ENCODE measurements at places on chromosomes 2 and 18.
A peak's percentile ranks its signal among the peaks of the same experiment; 100 is the strongest.

- no peak for DNase-seq
These were observed 1023.0 kb upstream of the ACVR2A start for GRCh38 chr2:146821836-146822316.

GRCh38 chr2:16666449-16666801 lies 791 bp upstream of the CYRIA start:
- no peak for DNase-seq

DNA sequence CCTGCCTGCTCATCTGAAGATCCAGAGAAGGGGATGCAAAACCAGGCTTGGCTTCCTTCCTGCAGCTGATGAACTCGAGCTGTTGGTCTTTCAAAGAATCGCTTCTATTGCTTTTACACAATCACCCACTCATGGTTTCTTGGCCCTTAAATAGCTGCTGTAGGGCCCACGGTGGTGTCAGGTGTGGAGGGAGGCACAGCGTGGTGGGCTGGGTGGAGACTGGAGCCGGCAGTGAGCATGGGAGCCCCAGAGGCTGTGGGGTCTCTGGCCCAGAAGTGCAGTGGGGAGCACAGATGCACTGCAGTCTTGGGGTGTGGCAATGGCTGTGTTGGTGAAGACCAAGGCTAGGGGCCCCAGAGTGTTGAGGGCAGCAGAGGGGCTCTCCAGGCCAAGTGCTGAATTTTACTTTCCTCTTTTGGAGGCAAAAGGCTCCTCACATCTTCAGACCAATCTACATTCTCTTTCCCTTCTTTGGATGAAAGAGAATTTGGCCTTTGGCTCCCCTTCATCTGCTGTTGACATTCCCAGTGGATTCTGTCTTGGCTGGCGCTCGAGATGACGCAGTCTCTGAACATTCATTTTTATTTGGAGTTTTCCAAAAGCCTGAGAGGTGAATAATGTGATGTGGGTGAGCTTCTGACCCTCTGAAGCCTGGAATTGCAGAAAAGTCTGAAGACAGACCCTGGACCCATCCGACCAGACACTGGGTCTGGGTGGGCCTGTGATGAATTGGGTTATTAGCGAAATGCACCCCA lies 70.1 kb upstream of the ASB18 start:
- no peak for DNase-seq

GRCh38 chr2:71120195-71120594 lies 9.8 kb downstream of the MCEE start:
- DNase-seq, result no peak

DNA sequence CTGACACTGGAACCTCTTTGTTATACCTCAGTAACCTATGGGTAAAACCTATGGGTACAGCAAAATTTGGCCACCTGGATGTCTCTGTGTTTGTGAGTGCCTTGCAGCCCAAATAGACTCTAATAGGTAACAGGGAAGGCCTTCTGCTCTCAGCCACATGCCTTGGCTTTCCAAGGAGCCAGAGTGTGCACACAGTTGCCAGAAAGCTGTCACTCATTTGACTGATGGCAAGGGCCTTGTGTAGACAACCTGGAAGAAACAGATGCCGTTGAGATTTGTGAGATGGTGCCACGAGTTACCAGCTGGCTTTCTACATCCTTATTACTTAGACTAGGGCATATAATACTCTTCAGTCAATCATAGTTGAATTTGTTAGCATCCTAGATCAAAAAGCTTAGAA lies 90.1 kb upstream of the RAB12 start:
- no peak for DNase-seq

DNA sequence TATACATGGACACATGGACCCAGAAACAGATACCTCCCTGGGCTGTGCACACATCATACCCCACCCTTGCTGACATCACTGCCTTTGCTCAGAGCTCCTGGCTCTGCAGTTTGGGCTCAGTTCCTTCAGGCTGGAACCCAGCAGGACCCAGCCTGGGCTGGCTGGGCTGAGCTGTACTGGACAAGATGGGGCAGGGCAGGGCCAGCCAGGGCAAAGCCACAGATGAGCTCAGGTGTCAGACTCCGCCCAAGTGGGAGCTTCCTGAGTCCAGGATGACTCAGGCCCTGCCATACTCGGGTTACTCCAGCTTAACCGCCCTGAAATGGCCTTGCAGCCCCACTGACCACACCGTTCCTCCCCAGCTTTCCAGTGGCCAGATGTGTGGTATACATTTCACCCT lies 284.9 kb downstream of the OSR1 start:
- DNase-seq, result no peak

DNA sequence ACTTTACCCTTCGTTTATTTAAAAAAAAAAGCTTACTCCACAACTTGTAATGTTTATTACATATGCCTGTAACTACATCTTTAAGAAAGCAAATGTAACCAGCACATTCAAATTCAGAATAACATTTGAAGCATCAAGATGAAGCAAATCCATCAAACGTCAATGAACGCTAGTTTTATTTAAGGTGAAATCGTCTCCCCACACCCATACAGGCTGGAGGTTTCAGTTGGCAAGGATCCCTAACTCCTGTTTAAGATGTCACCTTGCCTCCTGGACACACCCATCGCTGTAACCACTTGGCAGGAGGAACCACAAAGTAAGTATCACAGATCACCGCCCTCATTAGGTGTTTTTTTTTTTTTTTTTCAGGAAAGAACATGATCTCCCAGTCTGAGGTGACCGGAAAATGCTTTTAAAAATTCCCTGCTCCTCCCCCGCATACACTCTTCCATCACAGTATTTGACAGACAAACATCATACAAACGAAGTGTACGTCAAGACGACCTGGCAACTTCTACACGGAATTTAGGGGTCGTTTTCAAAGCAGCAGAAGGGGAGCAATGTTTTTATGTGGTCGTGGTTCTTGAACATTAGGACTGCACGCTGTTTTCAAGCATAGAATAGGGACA lies 19.7 kb upstream of the STPG4 start:
- DNase-seq, result peak; percentile 40

GRCh38 chr2:11753886-11754699 lies 7.7 kb downstream of the LPIN1 start:
- DNase-seq, result no peak

DNA sequence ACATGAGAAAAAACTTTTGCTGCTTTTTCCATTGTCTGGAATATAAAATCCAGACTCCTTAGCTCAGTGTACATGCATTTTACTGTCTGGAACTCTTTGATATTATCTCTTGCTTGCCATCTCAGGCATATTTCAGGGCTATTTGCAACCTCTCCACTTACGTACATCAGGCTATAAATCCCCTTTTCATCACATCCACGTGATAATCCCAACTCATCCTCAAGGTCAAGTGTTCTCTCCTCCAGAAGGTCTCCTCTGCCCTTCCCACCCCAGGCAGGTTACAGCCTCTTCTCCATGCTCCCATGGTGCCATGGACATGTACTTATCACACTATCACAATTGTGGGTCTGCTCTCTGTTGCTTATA lies 202.5 kb upstream of the RBMS1 start:
- no peak for DNase-seq

- no peak for DNase-seq
These were observed 32.0 kb downstream of the YPEL5 start for GRCh38 chr2:30178618-30179434.

GRCh38 chr2:127762846-127763245 lies 48.1 kb downstream of the WDR33 start:
- no peak for DNase-seq

DNA sequence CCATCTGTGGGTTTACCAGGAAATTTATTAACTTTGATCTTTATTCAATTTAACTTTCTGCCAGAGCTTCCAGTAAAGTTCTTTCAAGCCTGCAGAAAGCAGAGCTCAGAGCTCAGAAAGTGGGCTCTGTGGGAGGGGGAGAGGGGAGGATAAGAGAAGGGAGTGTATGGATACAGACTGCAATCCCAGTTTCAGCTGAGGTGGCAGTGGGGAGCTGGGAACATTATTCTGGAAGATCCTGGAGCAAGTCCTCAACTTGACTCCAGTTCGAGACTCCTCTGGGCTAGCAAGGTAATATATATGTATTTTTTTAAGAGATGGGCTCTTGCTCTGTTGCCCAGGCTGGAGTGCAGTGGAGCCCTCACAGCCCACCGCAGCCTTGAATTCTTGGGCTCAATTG lies 108.9 kb upstream of the NABP1 start:
- no peak for DNase-seq

- DNase-seq, result no peak
These were observed 70.9 kb upstream of the EML6 start for GRCh38 chr2:54652540-54652939.

GRCh38 chr2:41881249-41881648 lies 166.6 kb upstream of the PKDCC start:
- DNase-seq, result no peak

DNA sequence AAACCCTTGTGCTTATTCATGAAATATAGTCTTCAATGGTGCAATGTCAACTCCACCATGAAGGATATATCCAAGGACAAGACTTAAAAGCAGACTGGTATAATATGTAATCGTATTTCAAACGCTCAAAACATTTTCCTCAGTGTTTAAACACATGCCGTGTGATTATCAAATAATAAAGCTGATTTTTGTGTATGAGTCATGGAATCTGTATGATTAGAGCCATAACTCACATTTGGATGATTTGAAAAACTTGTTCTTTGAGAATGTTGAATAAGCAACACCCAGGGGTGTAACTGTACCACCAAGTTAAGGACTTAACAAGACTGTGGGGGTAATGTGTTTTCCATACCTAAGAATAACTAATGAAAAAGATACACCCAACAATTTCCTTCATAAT lies 215.3 kb downstream of the STK39 start:
- no peak for DNase-seq

GRCh38 chr2:53635694-53636093 lies 131.9 kb upstream of the CHAC2 start:
- DNase-seq, result peak; percentile 10

DNA sequence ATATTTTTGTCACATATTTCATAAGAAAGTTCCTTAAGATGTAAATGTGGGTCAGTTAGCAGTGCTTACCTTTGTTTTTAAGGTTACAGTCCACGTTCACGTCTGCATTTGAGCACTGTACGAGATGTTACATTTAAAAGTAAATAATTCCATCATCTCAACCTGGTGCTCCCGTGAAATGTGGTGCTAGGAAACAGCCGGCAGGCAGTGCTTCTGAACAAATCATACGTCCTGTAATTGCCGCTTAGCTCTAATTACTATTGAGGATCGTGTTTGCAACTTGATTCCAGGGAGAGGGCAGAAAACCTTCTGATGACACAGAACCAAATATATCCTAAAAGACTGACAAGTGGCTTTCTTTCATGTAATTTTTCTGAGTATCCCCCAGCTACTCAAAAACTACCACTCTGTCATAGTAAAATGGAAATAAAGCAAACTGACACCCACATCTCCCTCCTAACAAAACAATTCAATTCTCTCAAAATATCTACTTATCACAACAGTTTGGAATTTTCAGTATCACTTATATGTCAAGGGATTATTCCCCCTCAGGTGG lies 297.8 kb upstream of the SESTD1 start:
- DNase-seq, result no peak

GRCh38 chr2:126970583-126970982 lies 71.9 kb downstream of the TEX51 start:
- DNase-seq, result no peak

GRCh38 chr2:5140347-5140746 lies 551.8 kb upstream of the SOX11 start:
- DNase-seq, result no peak

- no peak for DNase-seq
These were observed 45.6 kb downstream of the RAB27B start for GRCh38 chr18:54873884-54874255.

GRCh38 chr2:232609607-232610006 lies 23.8 kb upstream of the EFHD1 start:
- no peak for DNase-seq

DNA sequence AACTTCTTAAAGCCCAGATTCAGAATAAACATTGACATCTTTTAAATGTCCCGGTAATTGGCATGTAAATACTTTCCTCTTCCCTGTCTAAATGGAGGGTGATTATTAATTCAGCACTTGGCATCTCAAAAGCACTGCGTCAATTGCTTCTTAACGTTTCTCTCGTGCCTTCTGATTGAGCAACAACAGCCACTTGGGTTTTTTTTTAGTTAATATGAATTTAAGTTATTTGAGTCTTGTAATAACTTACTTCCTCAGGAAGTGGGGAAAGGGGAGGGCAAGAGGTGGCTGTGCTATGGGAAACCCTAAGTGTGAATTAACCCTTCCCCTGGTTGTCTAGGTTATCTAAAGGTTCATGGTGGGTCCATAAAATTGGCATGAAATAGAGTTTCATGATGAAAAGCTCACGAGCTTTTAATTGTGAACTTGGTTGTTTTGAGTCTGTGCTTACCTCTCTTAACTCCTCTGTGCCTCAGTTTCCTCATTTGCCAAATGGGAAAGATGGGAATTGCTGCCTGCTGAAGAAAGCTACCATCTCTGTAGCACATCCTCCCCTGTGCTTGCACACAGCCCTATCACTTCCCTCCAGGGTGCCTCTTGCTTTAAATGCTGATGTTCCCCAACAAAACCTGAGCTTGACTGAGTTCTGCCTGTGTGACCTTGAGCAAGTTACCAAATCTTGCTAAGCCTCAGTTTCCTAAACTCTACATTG lies 126.3 kb upstream of the BCL2L11 start:
- no peak for DNase-seq

GRCh38 chr18:28973324-28973723 lies 796.4 kb upstream of the CDH2 start:
- DNase-seq, result no peak

- no peak for DNase-seq
These were observed 39.4 kb upstream of the GALR1 start for GRCh38 chr18:77210249-77210648.

- DNase-seq, result peak; percentile 54
These were observed 64.7 kb upstream of the KLF7 start for GRCh38 chr2:207230261-207231105.

DNA sequence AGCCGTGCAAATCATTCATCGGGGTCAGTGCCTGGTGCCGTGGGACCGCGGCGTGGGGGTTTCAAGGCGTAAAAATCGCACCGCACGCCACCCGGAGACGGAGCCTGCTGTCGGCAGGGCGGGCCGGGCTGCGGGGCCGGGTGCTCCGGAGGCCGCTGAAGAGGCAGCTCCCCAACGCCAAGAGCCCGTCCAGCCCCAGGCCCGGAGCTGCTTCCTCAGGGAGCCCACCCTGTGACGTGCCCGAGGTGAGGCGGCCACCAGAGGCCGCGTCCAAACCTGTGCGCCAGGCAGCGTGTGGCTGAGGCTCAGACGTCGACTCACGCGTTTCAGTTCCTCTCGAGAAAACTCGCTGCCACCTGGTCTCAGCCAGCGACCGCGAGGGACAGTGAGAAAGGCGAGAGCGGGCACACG lies 98.1 kb downstream of the NFATC1 start:
- DNase-seq, result no peak

- no peak for DNase-seq
These were observed 201.4 kb upstream of the SIX2 start for GRCh38 chr2:45210462-45211195.

Measured in NCI-H526 (cell line).